ENCODE measurements at places on chromosomes 12 and 14. TPM values are rescaled to one million over a fixed set of nuclear protein-coding genes. Genes with fewer than 3 reads are reported as not detected.

SYCP3 gene
- total RNA-seq = 0.20 TPM

FBLN5 gene
- total RNA-seq = not detected

MUCL1 gene
- not detected for total RNA-seq

C12orf56 gene
- total RNA-seq = not detected

KLRC1 gene
- not detected for total RNA-seq

AQP6 gene
- total RNA-seq = not detected

OLR1 gene
- not detected for total RNA-seq

HOXC10 gene
- total RNA-seq = 4.0 TPM

KRT85 gene
- not detected for total RNA-seq

SEC23A gene
- total RNA-seq = 136 TPM

DNAI7 gene
- total RNA-seq = not detected

WDR89 gene
- total RNA-seq = 11.6 TPM

NYNRIN gene
- 0.39 TPM for total RNA-seq

VRTN gene
- not detected for total RNA-seq

SLC6A13 gene
- not detected for total RNA-seq

RILPL1 gene
- total RNA-seq = 4.8 TPM

CMA1 gene
- total RNA-seq = not detected

FOXN3 gene
- 7.0 TPM for total RNA-seq

RNF212B gene
- total RNA-seq = not detected

CAPRIN2 gene
- 15.5 TPM for total RNA-seq

ATL1 gene
- total RNA-seq = 0.96 TPM

TMEM132D gene
- total RNA-seq = 0.98 TPM

CCDC197 gene
- not detected for total RNA-seq

FOXN4 gene
- not detected for total RNA-seq

HOXC12 gene
- total RNA-seq = not detected

CRIP1 gene
- total RNA-seq = not detected

LALBA gene
- not detected for total RNA-seq

RND1 gene
- not detected for total RNA-seq

OAS1 gene
- total RNA-seq = 12.4 TPM

RASAL1 gene
- total RNA-seq = not detected

CD4 gene
- 5.4 TPM for total RNA-seq

SDSL gene
- 5.5 TPM for total RNA-seq

PTPRB gene
- total RNA-seq = 3.8 TPM

REP15 gene
- total RNA-seq = 1.4 TPM

PRICKLE1 gene
- total RNA-seq = 5.3 TPM

RIPK3 gene
- total RNA-seq = 1.3 TPM

CKAP4 gene
- 61.0 TPM for total RNA-seq

SLCO1A2 gene
- total RNA-seq = not detected

APOF gene
- total RNA-seq = not detected

SMCO2 gene
- not detected for total RNA-seq

CD69 gene
- total RNA-seq = not detected

PPFIA2 gene
- 0.20 TPM for total RNA-seq

KRT82 gene
- total RNA-seq = not detected

KRT6C gene
- not detected for total RNA-seq

SAMD15 gene
- total RNA-seq = 0.84 TPM

ENDOU gene
- not detected for total RNA-seq

KRT8 gene
- 3.5 TPM for total RNA-seq

NKX2-1 gene
- total RNA-seq = not detected

POTEM gene
- 0.68 TPM for total RNA-seq

EML1 gene
- total RNA-seq = 3.3 TPM

TGM1 gene
- total RNA-seq = 0.60 TPM

CFAP251 gene
- 1.5 TPM for total RNA-seq

ERG28 gene
- 12.8 TPM for total RNA-seq

LRP1-AS gene
- not detected for total RNA-seq

GNB3 gene
- 0.72 TPM for total RNA-seq

LMO3 gene
- not detected for total RNA-seq

Data from RPMI7951 (cell line).